ENCODE measurements at places on chromosomes 16 and 17. TPM values are rescaled to one million over a fixed set of nuclear protein-coding genes. Genes with fewer than 3 reads are reported as not detected.

- no peaks in the 10 kb centered on the region for H3K4me1 ChIP-seq
- no peak for DNase-seq
- no peaks in the 10 kb centered on the region for H3K36me3 ChIP-seq
- no peaks in the 10 kb centered on the region for H3K27me3 ChIP-seq
Observed at GRCh38 chr16:12584488-12585233, 219.0 kb downstream of the CPPED1 start.

DNA sequence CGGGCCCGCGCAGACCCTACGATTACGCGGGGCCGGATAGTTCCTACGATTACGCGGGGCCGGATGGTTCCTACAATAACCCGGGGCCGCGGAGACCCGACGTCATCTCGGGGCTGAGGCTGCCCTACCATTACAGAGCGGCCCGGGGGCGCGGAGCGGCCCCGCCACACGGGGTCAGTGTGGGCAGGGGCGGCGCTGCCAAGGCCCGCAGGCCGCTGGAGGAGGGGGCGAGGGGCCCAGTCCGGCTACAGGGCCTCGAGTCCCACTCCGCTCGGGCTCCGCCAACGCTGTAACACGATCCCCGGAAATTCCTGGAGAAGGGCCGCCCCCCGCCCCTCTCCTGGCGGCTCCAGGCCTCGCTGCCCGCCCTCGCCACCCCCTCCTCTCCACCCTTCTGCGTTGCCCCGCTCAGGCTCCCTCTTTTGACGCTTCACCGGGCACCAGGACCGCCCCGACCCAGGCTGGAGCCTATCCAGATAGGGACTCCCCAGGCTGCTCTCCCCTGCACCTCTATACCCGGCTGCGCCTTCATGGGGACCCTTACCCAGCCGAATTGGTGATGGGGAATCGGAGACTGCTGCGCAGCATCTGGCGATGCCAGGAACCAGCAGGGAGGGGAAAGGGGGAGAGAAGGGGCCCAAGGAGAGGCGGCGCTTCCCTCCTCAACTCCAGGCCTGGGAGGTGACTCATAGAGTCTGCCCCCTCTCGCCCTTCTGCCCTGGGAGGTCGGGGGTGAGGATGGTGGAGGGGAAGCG lies at the start of gene RAB34:
Gene RAB34 (minus strand): TSS at position 291 of the 755 bp plus-strand sequence. CDS start 602 bp downstream, outside the sequence.
- no peak for DNase-seq
- H3K36me3 ChIP-seq = peaks cover 22% of the 10 kb centered on the region
- no peaks in the 10 kb centered on the region for H3K27me3 ChIP-seq
- H3K27ac ChIP-seq = peak within 1 kb of the TSS; percentile 99
- peaks cover 37% of the 10 kb centered on the region for H3K4me1 ChIP-seq
- H3K4me3 ChIP-seq = peak within 1 kb of the TSS; percentile 88

NQO1 gene
- total RNA-seq = 147 TPM

DNA sequence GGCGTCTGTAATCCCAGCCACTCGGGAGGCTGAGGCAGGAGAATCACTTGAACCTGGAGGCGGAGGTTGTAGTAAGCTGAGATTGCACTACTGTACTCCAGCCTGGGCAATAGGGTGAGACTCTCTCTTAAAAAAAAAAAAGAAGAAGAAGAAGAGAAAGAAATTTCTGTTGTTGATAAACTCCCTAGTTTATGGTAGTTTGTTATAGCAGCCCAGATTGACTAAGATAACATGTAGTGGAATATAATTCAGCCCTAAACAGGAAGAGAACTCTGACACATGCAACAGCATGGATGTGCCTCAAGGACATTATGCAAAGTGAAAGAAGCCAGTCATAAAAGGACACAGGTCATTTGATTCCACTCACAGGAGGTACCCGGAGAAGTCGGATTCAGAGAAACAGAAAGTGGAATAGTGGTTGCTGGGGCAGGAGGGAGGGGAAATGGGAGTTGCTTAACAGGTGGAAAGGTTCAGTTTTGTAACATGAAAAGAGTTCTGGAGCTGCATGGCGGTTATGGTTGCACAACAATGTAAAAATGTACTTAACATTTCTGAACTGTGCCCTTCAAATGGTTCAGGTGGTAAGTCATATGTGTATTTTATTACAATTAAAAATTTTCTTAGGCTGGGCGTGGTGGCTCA lies 26.0 kb upstream of the PRM1 start:
- H3K36me3 ChIP-seq = no peaks in the 10 kb centered on the region
- peaks cover 7% of the 10 kb centered on the region for H3K4me1 ChIP-seq
- no peak overlapping the region for H3K4me3 ChIP-seq
- no peaks in the 10 kb centered on the region for H3K27me3 ChIP-seq
- no peak overlapping the region for H3K27ac ChIP-seq
- no peak for DNase-seq

GRCh38 chr17:80478487-80479245 lies 2.3 kb upstream of the NPTX1 start:
- no peaks in the 10 kb centered on the region for H3K36me3 ChIP-seq
- H3K27me3 ChIP-seq = peaks cover 2% of the 10 kb centered on the region
- peaks cover 13% of the 10 kb centered on the region for H3K4me1 ChIP-seq
- H3K27ac ChIP-seq = no peak overlapping the region
- H3K4me3 ChIP-seq = no peak overlapping the region
- no peak for DNase-seq

LYZL6 gene
- total RNA-seq = not detected

DNA sequence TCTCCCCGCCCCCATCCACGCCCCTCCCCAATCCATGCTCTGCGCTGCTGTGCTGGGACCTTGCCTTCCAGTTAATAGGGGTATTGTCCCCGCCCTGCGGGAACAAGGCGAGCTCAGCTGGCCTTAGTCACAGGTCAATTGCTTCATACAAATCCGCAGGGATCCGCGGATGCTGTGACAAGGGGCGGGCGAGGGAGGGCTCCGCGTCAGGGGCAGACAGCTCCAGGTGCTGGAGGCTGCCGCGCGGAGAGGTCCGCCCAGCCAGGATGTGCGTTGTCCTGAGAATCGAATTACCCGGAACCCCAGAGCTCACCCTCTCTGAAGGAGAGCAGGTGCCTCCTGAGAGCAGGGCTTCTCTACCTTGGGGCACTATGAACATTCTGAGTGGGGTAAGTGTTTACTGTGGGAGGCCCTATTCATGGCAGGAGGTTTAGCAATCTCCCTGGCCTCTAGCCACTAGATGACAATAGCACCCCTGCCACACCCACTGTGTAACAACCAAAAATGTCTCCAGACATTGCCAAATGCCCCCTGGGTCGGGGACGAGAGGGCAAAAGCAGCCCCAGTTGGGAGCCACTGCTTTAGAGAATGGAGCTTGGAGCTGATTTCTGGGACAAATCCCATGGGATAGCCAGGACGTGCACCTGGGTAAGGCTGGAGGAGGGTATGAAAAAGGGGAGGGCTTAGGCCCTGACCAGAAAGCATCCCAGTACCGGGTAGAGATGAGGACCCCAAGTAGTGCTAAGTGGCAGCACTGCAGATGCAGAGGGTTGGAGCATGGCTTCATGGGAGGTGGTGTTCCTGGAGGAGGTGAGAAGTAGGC lies 138.2 kb downstream of the CYLD start:
- no peak overlapping the region for H3K4me3 ChIP-seq
- no peaks in the 10 kb centered on the region for H3K36me3 ChIP-seq
- H3K4me1 ChIP-seq = no peaks in the 10 kb centered on the region

GRCh38 chr16:2295056-2295798 lies 27.3 kb upstream of the RNPS1 start:
- H3K27me3 ChIP-seq = no peaks in the 10 kb centered on the region
- H3K36me3 ChIP-seq = no peaks in the 10 kb centered on the region
- H3K27ac ChIP-seq = no peak overlapping the region
- H3K4me1 ChIP-seq = no peaks in the 10 kb centered on the region

DNA sequence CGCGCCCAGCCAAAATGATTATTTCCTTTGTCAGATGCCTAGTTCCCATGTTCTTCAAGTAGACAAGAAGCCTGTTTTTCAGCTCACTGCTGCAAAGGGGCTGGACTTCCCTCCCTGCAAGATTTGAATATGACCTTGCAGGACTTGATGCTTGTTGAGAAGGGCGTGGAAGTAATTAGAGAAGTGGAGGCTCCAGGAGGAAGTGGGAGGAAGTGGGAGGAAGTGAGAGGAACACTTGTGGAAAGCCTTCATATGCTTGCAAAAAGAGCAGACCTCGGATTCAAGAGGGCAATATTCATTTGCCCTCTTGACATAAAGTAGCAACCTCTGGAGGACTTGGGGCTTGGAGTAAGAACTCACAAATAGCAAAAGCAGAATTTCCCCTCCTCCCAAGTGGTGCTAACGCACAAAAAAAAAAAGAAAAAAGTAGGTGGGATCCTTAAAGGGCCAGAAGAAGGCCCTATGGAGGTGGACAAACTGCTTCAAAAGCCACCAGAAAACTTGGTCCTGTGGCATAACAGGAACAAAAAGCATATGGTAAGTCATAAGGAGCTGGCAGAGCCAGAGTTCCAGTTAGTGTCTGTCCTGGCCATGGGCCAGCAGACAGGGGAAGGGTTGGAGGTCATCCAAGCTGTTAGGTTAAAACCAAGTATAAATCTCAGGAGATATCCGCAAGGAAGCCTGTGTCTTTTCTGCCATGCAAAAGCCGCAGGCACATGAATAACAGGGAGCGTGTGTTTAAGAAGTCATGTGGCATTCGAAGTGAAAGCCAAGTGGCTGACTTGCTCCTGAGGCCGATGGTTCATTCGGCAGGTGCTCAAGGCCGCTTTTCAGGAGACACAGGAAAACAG lies 20.6 kb upstream of the PRKAR1A start:
- H3K4me1 ChIP-seq = no peaks in the 10 kb centered on the region
- no peaks in the 10 kb centered on the region for H3K36me3 ChIP-seq
- H3K27ac ChIP-seq = no peak overlapping the region
- H3K4me3 ChIP-seq = no peak overlapping the region
- DNase-seq = no peak

DNA sequence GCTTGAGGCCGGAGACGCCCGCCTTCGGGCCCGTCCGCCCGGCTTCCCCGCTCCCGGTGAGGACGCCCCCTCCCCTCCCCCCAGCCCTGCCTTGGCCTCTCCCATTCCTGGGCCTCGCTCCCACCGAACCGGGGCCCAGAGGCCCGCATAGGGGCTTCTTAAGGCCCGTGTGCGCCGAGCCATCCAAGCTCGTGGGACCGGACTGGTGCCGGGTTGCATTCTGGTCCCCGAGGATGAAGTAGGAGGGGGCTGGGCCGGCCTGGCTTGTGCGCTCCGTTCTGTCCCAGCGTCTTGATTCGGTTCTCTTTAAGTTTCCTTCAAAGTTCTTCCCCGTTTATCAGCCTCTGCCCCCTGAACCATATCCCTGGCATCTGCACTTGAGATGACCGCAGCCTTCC lies 488 bp downstream of the SENP3 start:
- DNase-seq = no peak
- H3K4me1 ChIP-seq = peaks cover 30% of the 10 kb centered on the region
- peak overlapping the region; percentile 89 for H3K27ac ChIP-seq
- peak overlapping the region; percentile 80 for H3K4me3 ChIP-seq

DNA sequence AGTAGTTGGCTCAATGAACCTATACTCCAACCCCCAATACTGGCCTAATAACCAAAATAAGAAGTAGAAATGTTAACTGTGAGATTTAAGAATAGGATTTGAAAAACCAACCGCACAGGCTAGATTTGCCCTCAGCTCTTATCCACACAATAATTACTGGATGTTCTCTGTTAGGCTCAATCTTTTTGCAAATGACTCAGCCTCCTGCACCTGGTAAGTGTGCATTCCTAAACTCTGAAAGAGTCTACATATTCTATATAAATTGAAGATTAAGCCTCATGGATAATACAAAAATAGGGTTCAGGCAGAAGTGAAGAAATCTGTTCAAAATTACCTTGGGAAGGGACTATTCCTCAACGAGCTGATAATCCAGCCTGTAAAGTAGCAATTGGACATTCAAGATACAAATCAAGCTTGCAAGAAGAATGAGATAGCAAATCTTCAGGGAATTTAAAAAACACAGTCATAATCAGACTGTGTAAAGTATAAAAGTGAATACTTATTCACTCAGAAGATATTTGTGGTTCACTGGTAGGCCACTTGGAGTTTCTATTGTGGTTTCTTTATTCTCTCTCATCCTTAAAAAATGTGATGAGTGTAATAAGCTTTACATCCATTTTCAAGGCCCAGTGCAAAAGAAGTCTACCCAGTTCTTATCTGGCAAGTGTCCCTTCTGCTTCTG lies 931.9 kb upstream of the SOX9 start:
- H3K36me3 ChIP-seq = no peaks in the 10 kb centered on the region
- DNase-seq = peak; percentile 25
- H3K27me3 ChIP-seq = no peaks in the 10 kb centered on the region
- H3K4me1 ChIP-seq = no peaks in the 10 kb centered on the region
- no peak overlapping the region for H3K4me3 ChIP-seq

DNA sequence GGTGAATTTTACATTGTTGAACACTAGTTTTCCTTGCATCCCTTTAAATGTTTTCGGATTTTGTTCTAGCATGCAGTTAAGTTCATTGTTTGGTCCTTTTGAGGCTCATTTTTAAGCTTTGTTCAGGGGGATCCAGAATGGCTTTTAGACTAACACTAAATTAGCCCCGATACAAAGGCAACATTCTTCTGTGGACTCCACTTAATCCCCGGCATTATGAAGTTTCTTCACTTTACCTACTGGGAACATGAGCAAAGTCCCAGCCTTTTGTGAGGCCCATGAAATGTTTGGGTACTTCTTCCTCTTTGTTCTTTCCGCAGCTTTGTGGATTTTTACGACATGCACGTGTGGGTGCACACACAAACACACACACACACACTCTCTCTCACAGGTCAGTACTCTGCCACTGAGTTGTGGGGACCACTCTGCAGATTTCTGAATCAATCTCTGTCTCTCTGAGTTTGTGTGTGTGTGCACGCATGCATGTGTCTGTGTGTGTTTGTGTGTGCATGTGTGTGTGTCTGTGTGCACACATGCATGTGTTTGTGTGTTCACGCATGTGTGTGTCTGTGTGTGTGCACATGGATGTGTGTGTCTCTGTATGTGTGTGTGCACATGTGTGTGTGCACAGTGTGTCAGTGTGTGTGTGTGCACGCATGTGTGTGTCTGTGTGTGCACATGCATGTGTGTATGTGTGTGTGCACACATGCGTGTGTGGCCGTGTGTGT lies 240.4 kb upstream of the TNRC6C start:
- DNase-seq = no peak
- H3K4me3 ChIP-seq = no peak overlapping the region
- no peaks in the 10 kb centered on the region for H3K36me3 ChIP-seq
- H3K27me3 ChIP-seq = peaks cover 14% of the 10 kb centered on the region
- H3K4me1 ChIP-seq = no peaks in the 10 kb centered on the region

- no peak for DNase-seq
- no peak overlapping the region for H3K27ac ChIP-seq
- H3K4me1 ChIP-seq = no peaks in the 10 kb centered on the region
- H3K36me3 ChIP-seq = no peaks in the 10 kb centered on the region
- H3K27me3 ChIP-seq = peaks cover 5% of the 10 kb centered on the region
- H3K4me3 ChIP-seq = no peak overlapping the region
Observed at GRCh38 chr17:32590974-32591373, 104.2 kb downstream of the CDK5R1 start.

- no peaks in the 10 kb centered on the region for H3K27me3 ChIP-seq
- no peaks in the 10 kb centered on the region for H3K36me3 ChIP-seq
- DNase-seq = no peak
Observed at GRCh38 chr16:11586856-11587642, at the start of gene LITAF. TSS of gene LITAF (minus strand) at chr16:11586919. CDS start at chr16:11556730, 30,189 bp downstream.

DNA sequence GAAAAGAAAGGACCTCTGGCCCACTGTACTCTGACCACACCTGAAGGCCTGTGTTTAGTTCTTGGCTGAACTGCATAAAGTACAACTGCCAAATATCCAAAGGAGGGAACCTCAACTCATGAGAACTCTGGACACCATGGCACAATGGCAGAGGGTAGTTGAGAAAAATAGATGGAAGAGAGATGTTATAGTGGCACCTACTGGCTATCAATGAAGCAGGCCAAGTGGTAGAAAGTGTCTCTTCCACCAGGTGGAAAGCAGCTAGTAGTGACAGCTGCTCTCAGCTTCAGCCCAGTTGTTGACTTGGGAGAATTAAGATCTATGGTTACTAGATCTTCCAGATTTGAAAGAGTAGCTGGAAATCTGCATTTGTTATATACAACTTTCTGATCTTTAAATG lies 3.2 kb downstream of the MED31 start:
- H3K27me3 ChIP-seq = no peaks in the 10 kb centered on the region
- DNase-seq = no peak
- H3K36me3 ChIP-seq = peaks cover 18% of the 10 kb centered on the region
- peaks cover 13% of the 10 kb centered on the region for H3K4me1 ChIP-seq
- H3K4me3 ChIP-seq = no peak overlapping the region
